Mesothelial cell of epicardium (in vitro differentiated cells): ENCODE measurements at places on chromosomes 13 and 19.
A peak's percentile ranks its signal among the peaks of the same experiment; 100 is the strongest.

GRCh38 chr19:37975071-37975470 is 68.1 kb downstream of the SIPA1L3 start:
- no peak for DNase-seq

DNA sequence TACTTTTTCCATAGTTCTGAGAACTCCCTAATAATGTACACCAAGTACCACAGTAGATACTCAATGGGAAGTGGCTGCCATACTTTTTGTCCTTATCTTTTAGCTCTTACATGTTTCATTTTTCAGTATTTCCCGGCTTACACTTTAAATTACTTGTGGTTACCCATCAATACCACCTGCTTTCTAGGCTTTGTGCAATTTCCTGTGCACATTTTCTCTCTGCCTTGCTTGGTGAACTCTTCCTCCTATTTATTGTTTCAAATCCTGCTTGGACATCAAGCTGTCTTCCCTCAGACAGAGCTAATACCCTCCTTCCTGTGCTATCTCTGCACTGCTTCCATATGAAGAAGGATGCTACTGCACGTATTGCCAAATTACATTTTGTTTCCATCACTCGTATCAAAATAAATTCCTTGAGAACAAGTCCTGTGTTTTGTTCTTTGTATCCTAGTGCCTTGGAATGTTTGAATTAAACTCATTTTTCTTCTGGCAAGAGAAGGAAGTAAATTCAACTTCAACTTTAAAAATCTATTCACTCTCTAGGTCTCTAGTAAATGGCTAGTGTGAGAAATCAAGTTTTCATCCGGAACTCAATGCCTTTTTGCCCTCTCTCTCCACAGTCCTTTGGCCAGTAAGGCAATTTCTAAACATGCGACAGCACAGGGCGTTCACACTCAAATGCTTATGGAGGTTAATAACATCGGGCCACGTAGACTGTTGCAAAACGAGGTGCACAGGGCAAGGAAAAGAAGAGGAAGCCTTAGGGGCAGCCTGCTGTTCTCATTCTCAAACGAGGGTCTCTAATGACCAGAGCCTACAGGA is 5.6 kb downstream of the ZAR1L start:
- DNase-seq: no peak

- DNase-seq: no peak
Observed at GRCh38 chr19:4516939-4517300, 1.4 kb downstream of the PLIN4 start.

GRCh38 chr13:48264058-48264457 is 31.1 kb downstream of the ITM2B start:
- DNase-seq: no peak

DNA sequence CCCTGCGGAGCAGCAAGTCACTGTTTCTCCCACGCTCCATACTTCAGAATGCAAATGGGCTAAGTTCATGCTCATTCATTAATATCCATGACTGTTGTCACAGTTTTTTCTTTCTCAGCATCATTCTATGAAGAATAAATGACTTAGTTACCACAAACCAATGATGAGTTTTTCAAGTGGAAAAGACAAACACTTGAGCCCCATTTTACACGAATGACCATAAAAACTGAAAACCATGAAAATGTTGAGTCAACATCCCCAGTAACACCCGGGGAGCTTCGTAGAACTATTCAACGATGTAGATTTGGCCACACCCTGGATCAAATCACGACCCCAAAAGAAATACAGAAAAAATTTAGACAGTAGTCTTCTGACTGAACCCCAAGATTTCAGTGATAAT is 99.8 kb upstream of the GJB6 start:
- no peak for DNase-seq

GRCh38 chr13:72255908-72256307 is 388.9 kb upstream of the DACH1 start:
- no peak for DNase-seq

- DNase-seq: peak; percentile 83
Observed at GRCh38 chr19:1040476-1041271, 767 bp downstream of the ABCA7 start.

GRCh38 chr19:48271531-48272151 is 1.8 kb downstream of the ZNF114 start:
- peak; percentile 59 for DNase-seq

DNA sequence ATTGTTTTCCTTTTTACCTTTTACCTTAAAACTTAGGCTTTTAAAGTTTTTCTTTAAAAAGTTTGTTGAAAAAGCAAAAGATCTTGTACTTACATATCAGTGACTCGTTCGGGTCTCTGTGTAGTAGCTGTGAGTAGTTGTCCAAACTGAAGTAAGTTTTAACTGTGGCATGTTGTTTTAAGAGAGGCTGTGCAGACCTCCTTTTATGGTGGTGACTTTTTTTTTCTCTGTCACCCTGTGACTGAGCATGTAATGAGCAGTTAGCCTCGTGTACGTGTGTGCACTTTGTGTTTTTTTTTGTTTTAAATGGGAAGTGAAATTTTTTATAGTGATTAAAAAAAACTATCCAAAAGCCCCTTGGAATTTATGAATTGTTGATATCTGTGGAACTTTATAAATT is at the start of gene GPR183:
GPR183 (minus strand) TSS at position 153 of the 400 bp plus-strand sequence. CDS start 11,254 bp downstream, outside the sequence.
- DNase-seq: no peak

- DNase-seq: no peak
Observed at GRCh38 chr13:50326811-50327210, 311.6 kb downstream of the KCNRG start.

GRCh38 chr19:17109300-17109699 is 33.7 kb downstream of the MYO9B start:
- no peak for DNase-seq

DNA sequence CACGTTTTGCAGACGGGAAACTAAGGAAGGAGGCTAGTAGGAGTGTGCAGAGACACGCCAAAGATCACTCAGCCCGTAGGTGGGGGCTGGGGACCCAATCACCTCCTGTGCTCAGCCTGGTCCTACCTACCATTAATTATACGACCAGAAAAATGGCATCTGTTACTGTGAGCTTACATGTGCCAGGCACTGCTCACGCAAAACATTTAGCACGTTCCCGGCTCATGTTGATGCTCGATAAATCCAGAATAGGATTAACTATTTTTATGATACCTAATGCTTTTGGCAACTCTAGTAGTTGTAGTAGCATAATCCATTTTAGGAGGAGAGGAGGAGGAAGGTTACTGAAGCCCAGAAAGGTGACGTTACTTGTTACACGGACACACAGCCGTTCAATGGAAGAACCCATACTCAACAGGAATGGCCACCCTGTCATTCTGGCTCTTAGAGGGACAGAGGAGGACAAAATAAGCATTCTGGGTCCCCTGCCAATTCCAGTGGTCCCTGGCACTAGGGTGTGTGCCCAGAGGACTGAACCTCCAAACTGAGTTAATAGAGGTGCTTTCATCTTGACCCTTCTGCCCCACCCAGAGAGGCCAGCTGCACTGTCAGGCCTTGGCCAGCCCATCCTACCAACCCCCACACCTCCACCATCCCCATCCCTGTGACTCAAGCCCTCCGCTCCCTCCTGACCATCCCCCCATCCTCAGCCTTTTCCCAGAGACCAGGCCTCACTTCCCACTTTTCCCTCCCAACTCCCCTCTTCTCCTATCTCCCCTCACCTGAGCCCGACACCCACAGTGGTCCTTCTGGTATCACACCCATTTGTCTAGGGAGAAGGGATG is 5.0 kb upstream of the EML2 start:
- no peak for DNase-seq

- no peak for DNase-seq
Observed at GRCh38 chr13:40388617-40389016, 277.8 kb downstream of the FOXO1 start.

DNA sequence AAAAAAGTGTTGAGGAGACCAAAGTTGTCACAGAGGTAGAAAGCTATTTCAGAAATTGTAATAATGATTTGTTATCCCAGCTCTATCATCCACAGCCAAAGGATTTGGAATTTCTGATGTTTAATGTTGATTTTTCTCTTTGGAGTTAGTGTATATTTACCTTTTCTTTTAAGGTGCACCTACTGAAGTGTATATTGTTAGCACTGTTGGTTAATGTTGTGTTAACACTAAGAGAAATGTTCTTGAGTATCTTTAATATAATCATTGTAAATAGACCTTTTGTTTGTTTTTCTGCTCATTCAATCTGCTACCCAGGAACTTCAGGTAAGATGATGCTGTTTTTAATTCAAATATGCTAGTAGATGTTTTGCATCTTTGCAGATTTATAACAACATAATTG is 57.5 kb downstream of the ZAR1L start:
- no peak for DNase-seq

DNA sequence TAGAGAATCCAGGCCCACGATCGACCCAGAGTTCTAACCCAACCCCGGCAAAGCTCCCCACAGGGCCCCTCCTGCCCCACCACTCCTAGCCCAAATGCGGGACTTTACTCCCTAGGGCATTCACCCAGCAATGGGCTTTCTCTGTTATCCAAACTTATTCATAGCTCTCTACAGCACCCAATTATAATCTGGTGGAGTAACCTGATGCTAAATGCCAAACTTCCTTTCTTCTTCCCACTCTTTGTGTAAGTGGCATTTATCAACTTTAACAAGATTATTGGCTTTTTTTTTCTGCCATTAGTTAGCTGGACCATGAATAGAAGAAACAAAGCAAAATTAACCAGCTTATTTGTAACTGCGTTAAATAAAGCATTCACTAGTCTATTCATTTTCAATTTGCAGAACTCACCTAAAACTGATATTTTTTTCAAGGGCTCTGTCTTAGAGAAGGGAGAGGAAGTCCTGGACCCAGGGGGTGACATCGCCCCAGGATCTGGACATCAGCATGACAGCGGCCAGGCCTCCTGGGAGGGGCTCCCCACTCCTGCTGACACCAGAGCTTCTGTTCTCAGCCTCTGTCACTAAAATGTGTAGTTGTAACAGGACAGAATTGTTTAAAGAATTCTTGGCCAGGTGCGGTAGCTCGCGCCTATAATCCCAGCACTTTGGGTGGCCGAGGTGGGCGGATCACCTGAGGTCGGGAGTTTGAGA is 1.5 kb downstream of the FAM124A start:
- no peak for DNase-seq
